Activated naive CD8-positive, alpha-beta T cell treated with anti-CD3 and anti-CD28 coated beads, Interleukin-2, amount 10 ng/mL, durations not matched to agents 7 days and 5 days (primary cell): ENCODE measurements at places on chromosomes 5 and 9. TPM values are rescaled to one million over a fixed set of nuclear protein-coding genes. Genes with fewer than 3 reads are reported as not detected.

Gene DBH
- not detected for total RNA-seq

Gene DRD1
- not detected for total RNA-seq

DNA sequence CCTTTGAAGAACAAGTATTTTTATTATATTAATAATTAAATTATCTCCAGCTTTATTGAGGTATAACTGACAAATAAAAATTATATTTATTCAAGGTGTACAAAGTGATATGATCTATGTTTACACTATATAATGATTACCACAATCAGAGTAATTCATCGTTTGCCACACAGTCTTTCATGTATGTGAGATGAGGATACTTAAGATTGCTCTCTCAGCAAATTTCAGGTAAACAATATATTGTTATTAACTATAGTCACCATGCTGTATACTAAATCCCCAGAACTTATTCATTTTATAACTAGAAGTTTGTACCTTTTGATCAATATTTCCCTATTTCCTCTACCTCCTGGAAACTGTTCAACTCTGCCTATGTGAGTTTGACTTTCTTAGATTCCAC lies 16.7 kb upstream of the CCNO start:
- H3K4me1 ChIP-seq, result no peaks in the 10 kb centered on the region
- DNase-seq, result no peak
- peaks cover 25% of the 10 kb centered on the region for H3K27me3 ChIP-seq
- no peak overlapping the region for H3K27ac ChIP-seq

Gene GLDC
- total RNA-seq, result not detected

Gene CHSY3
- total RNA-seq, result not detected

Gene BRD3OS
- total RNA-seq, result 14.2 TPM

- DNase-seq, result no peak
- H3K27ac ChIP-seq, result no peak overlapping the region
- H3K27me3 ChIP-seq, result no peaks in the 10 kb centered on the region
- peaks cover 3% of the 10 kb centered on the region for H3K36me3 ChIP-seq
- H3K4me1 ChIP-seq, result peaks cover 5% of the 10 kb centered on the region
Measured at GRCh38 chr9:3361116-3361515, 164.7 kb downstream of the RFX3 start.

DNA sequence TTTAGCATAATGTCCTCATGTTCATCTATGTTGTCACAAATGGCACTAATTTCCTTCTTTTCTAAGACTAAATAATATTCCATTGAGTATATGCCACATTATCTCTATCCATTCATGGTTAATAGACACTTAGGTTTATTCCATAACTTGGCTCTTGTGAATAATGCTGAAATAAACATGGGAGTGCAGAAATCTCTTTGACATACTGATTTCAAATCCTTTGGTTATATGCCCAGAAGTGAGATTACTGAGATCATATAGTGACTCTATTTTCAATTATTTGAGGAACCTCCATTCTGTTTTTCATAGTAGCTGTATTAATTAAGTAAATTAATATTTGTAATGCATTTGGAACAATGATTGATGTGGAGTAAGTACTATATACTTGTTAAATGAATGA lies 13.0 kb downstream of the SMIM3 start:
- H3K27me3 ChIP-seq, result no peaks in the 10 kb centered on the region
- peaks cover 40% of the 10 kb centered on the region for H3K4me1 ChIP-seq
- H3K36me3 ChIP-seq, result peaks cover 43% of the 10 kb centered on the region

Gene CDC20B
- 0.28 TPM for total RNA-seq

GRCh38 chr5:93092349-93093105 lies 488.5 kb downstream of the NR2F1-AS1 start:
- H3K27ac ChIP-seq, result no peak overlapping the region
- no peak overlapping the region for H3K4me3 ChIP-seq
- no peaks in the 10 kb centered on the region for H3K36me3 ChIP-seq
- no peaks in the 10 kb centered on the region for H3K4me1 ChIP-seq

Gene FOXD4L5
- total RNA-seq, result 0.43 TPM
